ENCODE measurements at places on chromosomes 16 and 17.
A peak's percentile ranks its signal among the peaks of the same experiment; 100 is the strongest.

- no peak for DNase-seq
Measured at GRCh38 chr17:65584604-65585521, 23.4 kb upstream of the AXIN2 start.

- no peak for DNase-seq
Measured at GRCh38 chr16:14202697-14203096, 131.6 kb downstream of the MRTFB start.

DNA sequence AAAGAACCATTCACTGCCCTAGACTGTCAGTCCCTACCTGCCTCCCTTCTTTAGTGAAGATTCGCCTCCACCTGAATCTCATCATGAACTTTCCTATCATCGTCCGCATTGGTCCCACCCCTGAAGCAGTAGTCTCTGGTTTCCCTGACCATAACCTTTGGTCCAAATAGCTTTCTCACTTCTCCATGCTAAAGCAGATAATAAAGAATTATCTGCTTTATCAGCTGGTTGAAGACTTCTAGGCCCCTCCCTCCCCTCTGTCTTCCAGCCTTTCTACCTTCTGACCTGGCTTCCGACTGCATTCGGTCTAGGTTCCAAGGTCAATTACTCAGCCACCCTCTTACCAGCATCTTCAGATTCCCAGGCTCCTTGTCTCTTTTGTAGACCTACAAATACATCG, 650.9 kb downstream of the HS3ST4 start:
- DNase-seq: no peak

GRCh38 chr17:29178750-29179231, 1.4 kb downstream of the MYO18A start:
- no peak for DNase-seq

GRCh38 chr17:49958723-49959122, 10.3 kb upstream of the DLX4 start:
- no peak for DNase-seq

- DNase-seq: no peak
Measured at GRCh38 chr17:49076573-49077384, 55.8 kb upstream of the B4GALNT2 start.

GRCh38 chr17:34603974-34604373, 24.6 kb downstream of the TMEM132E start:
- no peak for DNase-seq

GRCh38 chr17:83037874-83038165, 41.6 kb upstream of the METRNL start:
- no peak for DNase-seq

GRCh38 chr17:75088465-75089417, 987 bp downstream of the SLC16A5 start:
- no peak for DNase-seq

GRCh38 chr17:34644941-34645550, 65.7 kb downstream of the TMEM132E start:
- no peak for DNase-seq

DNA sequence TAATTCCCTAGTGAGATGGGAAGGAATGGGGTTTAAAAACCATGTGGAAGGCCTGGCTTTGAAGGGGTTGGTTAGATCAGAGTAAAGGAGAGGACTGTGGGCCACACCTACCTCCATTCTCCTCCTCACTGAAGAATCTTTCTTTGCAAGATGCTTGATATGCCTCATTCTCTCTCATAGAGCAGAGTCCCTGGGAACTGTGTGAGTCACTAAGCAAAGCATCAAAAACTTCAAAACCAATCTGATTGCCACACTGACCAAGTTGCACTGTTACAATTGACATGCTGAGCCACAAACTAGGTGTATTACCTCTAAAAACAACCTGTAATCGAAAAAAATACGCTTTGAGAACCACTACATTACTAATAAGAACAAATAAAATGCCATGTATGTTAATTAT, 2.0 kb downstream of the TUBD1 start:
- no peak for DNase-seq

GRCh38 chr17:20223808-20224328, 214.7 kb downstream of the SPECC1 start:
- DNase-seq: no peak

DNA sequence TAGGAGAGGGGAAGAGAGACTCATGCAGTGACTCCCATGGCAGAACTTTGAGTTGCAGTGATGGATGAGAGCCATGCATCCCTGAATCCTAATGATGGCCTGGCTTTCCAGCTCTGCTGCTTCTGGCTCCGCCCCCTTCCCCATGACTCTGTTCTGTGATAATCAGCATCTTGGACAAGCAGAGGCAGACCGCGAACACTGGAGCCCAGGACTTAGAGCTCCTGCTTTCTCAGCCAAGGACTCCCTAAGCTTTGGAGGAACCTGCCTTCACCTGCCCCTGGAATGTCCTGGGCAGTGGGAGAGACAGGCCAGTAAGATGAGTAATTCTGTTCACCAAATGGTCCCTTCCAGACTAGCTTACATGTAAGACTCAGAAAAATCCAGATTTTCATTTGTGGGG, 12.5 kb downstream of the CCDC92B start:
- no peak for DNase-seq

- DNase-seq: no peak
Measured at GRCh38 chr17:63276821-63277220, 169.3 kb downstream of the CYB561 start.

DNA sequence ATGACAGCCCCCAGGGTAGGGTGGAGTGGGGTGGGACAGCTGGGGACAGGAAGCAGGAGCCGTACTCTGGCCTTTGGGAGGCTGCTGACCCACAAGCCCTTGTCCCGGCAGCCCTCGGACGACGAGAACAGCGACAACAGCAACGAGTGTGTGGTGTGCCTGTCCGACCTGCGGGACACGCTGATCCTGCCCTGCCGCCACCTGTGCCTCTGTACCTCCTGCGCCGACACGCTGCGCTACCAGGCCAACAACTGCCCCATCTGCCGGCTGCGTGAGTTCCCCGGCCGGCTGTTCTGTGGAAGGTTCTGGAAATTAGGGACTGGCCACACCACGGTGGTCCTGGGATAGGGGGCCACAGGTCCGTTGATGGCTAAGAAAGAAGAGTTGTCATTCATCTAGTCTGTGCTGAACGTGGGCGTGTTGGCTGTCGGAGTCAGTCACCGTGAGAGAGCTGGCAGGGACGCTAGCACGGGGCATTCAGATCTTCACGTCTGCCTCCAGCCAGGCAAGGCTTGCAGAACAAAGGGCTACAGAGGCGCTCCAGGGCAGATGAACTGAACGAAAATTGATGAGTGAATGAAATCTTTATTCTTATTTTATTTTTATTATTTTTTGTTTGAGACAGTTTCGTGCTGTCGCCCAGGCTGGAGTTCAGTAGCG, 19.8 kb upstream of the NUDT16L1 start:
- no peak for DNase-seq

GRCh38 chr16:35795361-35796029, 2336.1 kb downstream of the TP53TG3F start:
- DNase-seq: no peak

GRCh38 chr16:59192551-59193199, 458.6 kb upstream of the GOT2 start:
- no peak for DNase-seq

DNA sequence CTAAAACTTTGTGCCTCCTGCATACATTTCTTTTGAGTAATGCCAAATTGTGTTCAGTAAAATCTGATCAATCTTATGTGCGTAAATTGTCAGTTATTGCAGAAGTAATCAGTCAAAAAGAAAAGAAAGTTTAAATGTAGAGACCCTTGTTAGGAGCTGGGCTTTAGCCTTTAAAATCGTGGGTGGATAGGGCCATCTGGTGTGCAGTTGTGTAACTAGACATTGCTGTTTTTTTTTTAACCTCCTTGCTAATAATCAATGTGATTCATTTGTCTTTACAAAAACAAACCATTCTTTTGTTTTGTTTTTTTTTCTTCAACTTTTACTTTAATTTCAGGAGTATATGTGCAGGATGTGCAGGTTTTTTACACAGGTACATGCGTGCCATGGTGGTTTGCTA, 5.3 kb upstream of the WWOX start:
- DNase-seq: no peak

DNA sequence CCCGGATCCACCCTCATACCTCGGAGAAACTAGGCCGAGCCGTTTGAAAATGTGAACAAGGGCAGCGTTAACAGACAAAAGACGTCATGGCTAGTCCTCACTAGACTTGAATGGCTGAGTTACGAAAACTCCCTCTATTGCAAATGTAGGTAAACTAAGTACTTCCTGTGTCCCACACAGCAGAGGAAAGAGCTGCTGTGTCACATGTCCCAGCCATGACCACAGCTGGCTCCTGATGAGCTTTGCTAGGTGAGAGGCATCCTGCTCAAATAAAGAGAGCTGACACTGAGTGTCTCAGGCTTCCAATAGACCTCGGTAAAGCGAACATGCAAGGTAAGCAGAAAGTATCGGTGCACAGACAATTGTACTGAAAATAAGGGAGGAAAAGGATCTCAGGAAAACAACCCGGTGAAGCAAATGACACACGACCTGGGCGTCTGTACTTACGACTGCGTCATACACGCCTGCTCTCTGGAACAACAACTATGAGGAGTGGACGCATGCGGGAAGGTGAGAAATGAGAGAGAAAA, 26.0 kb downstream of the TMEM204 start:
- DNase-seq: peak; percentile 26

DNA sequence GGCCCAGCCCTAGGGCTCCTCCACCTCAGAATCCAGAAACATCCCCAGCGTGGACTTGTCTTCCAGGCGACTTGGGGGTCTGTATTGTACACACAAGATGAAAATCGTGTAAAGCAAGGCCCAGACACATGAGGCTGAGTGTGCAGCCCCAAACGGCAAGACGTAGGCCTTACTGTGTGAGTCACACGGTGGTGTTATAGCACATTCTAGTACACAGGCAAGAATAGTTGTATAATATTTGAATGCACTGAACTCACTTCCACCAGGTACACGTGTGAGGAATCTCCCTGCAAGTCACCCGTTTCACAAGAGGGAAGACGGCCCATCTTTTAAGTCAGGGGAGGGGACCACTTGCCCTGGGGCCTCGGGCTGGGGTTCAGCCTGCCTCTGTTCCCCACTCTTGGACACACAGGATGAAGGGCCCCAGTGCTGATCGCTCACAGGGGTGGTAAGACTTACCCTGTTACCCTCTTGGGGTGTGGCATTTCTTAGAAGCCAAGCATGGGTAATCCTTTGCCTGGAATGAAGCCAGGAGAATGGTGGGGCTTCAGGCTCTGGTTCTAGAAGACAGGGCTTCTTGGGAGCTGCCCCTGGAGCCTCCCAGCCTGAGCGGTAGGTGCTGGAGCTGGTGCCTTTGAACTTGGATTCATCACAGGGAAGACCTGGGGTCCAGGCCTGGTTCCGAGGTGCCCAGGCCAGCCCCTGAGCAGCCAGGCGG, 71.3 kb downstream of the SREBF1 start:
- DNase-seq: no peak

DNA sequence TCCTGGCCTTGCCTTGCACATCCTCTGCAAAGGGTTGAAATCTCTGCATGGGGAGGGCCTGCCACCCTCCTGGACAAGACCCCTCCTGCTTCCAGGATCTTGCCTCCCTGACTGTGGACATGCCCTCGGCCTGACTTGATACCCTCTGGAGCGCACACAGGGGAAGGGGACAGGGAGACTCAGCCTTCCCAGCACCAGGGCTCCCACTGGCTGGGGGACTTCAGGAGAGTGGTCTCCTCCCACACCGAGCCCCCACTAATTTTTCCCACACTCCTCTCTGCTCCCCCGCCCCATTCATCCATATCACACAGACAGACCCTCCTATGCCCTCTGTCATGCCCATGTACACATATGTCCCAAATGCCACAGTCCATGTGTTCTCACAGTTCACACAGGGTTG, 14.3 kb downstream of the SGCA start:
- no peak for DNase-seq

DNA sequence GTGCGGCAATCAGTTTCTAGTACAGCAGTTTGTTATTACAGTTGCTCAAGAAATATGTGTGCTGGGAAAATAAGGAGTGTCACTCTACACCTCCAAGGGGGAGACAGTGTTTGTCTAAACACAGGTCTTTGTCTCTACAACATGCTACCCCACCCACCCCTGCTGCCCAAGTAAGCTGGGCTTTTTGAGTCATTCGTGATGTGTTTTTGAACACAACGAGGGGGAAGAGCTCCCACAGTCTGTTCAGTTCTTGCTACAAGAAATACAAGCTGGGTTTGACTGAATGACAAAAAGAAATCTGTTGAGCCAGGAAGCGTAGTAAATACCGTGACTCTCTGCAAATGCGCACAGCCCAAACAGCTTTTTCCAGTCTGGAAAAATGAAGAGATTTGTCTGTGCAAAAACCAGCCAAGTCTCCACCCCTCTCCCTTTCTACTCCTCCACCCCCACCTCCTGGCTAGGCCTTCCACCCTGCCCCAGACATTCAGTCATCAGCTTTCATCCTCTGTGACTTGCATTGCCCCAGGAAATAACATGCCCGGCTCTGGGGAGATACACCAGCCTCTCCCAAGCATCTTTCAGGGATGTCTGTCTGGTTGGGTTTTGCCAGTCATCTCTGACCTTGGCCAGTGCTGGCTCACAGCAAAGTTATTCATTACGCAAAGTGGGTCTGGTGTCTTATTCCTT, 25.7 kb downstream of the CHD9 start:
- no peak for DNase-seq

- no peak for DNase-seq
Measured at GRCh38 chr17:64096037-64096436, 33.9 kb downstream of the ERN1 start.

Measured in stimulated activated CD4-positive, alpha-beta T cell treated with anti-CD3 and anti-CD28 coated beads, Interleukin-4, amount 100 ng/mL, for 4 hours (primary cell).